ENCODE measurements at places on chromosomes 11 and 22. TPM values are rescaled to one million over a fixed set of nuclear protein-coding genes. Genes with fewer than 3 reads are reported as not detected.

MCAM gene
- total RNA-seq, result 130 TPM

ABTB2 gene
- 2.8 TPM for total RNA-seq

BDNF gene
- 42.4 TPM for total RNA-seq

CNGA4 gene
- total RNA-seq, result 0.19 TPM

IGLL5 gene
- not detected for total RNA-seq

FGF19 gene
- total RNA-seq, result not detected

PHOX2A gene
- not detected for total RNA-seq

SHANK2 gene
- total RNA-seq, result 5.0 TPM

MN1 gene
- 3.1 TPM for total RNA-seq

GSTP1 gene
- 709 TPM for total RNA-seq

OR52B4 gene
- total RNA-seq, result not detected

APOA4 gene
- total RNA-seq, result not detected

C11orf24 gene
- total RNA-seq, result 36.6 TPM

CRYAB gene
- total RNA-seq, result 41.2 TPM

PLET1 gene
- total RNA-seq, result not detected

B3GAT1 gene
- under 0.01 TPM for total RNA-seq

UQCR10 gene
- total RNA-seq, result 68.5 TPM

CD3E gene
- not detected for total RNA-seq

TH gene
- not detected for total RNA-seq

BLID gene
- 20.0 TPM for total RNA-seq

OR52I2 gene
- total RNA-seq, result not detected

RTN4R gene
- total RNA-seq, result 0.58 TPM

APOBEC3C gene
- 11.3 TPM for total RNA-seq

UBQLN3 gene
- not detected for total RNA-seq

SAA1 gene
- total RNA-seq, result 3.1 TPM

SCARF2 gene
- total RNA-seq, result 21.5 TPM

CRYBB2 gene
- total RNA-seq, result not detected

PLEKHB1 gene
- total RNA-seq, result 1.1 TPM

IL10RA gene
- total RNA-seq, result not detected

CCDC73 gene
- not detected for total RNA-seq

GAL3ST3 gene
- total RNA-seq, result not detected

SLC35E4 gene
- 17.2 TPM for total RNA-seq

VSIG2 gene
- total RNA-seq, result not detected

Measured in regular cardiac myocyte (primary cell).